Testis (tissue), 5 donors: ENCODE measurements at places on chromosomes 16 and 17. TPM values are rescaled to one million over a fixed set of nuclear protein-coding genes. Genes with fewer than 3 reads are reported as not detected.

KRTAP1-1 gene
- not detected for total RNA-seq

PERCC1 gene
- 0.31 TPM for total RNA-seq

GCGR gene
- 1.3 TPM for total RNA-seq

CA5A gene
- total RNA-seq, result not detected

TBC1D3I gene
- total RNA-seq, result 2.8 TPM

TNFSF12 gene
- 17.0 TPM for total RNA-seq

RHBDL3 gene
- 4.5 TPM for total RNA-seq

MYH13 gene
- 0.37 TPM for total RNA-seq
